Stimulated activated CD8-positive, alpha-beta memory T cell treated with anti-CD3 and anti-CD28 coated beads, Interleukin-7, amount 100 ng/mL, for 1 hour (primary cell): ENCODE measurements at places on chromosomes 3 and 15.

- no peak for DNase-seq
Observed at GRCh38 chr3:67437090-67437489, 217.3 kb downstream of the SUCLG2 start.

DNA sequence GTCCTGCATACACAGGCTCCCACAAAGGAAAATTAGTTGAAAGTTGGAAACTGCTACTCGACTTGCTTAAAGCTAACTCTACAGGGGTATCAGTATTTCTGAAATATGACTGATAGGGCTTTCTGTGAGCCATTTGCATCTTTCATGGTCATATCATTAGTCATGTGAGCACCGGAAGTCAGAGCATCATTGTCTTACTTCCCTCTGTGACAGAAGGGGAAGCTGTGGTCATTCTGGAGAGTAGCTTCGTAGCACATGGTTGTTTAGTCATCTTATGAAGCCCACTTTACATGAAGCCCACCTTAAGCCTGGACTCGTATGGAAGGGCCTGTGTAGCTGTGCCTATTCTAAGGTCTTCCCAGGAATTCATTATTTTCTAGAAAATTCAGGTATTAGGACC is 69.0 kb downstream of the COL6A5 start:
- no peak for DNase-seq

- no peak for DNase-seq
Observed at GRCh38 chr15:93057618-93058017, 31.4 kb downstream of the RGMA start.

- DNase-seq = no peak
Observed at GRCh38 chr3:172201136-172201869, 161.9 kb downstream of the FNDC3B start.

DNA sequence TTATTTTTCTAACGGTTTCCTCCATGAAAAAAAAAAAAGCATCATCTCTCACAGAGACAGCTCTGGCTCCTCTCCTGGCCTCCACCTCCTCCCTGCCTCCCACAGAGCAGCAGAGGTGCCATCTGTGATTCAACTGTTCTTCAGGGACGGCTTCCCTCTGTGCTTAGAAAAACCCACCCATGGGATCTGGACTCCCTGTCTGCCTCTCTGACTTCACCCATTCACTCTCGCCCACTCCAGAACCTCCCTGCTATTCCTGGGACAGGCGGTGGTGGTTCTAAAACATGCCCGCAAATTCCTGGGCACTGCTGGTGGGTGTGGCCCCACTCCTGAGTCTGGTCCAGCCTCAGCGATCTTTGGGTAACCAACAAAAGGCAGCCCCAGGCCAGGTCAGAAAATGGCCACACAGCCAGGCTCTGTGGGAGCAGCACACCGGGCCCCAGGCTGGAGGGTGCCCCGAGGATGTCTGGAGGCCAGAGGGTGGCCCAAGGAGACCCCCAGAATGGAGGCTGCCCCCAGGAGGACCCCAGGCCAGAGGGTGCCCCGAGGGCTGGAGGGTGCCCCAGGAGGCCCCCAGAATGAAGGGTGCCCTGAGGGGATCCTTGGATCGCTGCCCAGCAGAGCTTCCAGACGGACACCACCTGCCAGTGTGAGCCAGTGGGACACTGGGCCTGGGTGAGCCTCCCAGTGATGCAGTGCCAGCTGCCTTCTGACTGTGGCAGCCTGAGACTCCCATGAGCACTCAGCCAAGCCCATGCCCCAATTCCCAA is 2.6 kb upstream of the CHST13 start:
- DNase-seq = no peak

DNA sequence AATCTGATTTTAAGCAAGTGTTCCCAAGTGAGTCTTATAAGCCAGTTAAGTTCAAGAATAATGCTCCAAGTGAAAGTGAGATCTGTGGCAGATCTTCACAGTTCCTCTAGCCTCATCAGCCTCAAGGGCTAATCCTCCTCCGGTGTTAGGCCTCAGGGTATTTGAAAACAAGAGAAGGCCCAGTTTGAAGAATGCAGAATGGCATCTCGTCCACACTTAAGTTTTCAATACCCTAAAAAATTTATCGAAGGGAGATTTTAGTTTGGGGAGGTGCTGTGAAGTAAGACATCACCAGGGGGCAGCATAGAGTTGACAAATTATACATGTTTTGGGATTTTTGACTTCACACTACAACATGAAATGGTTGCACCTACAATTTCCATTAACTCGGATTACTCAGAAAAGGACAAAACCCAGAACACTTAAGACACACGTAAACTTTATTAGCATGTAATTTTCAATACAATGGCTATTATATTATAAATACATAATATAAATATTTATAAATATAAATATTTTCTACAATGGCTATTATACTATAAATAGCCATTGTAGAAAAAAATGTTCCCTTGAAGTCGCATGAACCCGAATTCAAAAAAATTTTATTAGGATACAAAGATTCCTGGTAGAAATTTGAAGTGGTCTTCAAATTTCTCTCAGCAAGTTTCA is 2.3 kb upstream of the TMEM266 start:
- DNase-seq = no peak

GRCh38 chr3:14657579-14657978 is 6.0 kb downstream of the CCDC174 start:
- no peak for DNase-seq

- peak; percentile 5 for DNase-seq
Observed at GRCh38 chr15:59372352-59373211, at the start of gene MYO1E. MYO1E (minus strand) TSS chr15:59372871; CDS start chr15:59372500, 371 bp downstream.

GRCh38 chr15:64197425-64197824 is 34.6 kb upstream of the PPIB start:
- no peak for DNase-seq

- DNase-seq = no peak
Observed at GRCh38 chr15:58182460-58183163, 44.4 kb downstream of the AQP9 start.

- no peak for DNase-seq
Observed at GRCh38 chr3:192915304-192915703, 2.4 kb downstream of the MB21D2 start.

DNA sequence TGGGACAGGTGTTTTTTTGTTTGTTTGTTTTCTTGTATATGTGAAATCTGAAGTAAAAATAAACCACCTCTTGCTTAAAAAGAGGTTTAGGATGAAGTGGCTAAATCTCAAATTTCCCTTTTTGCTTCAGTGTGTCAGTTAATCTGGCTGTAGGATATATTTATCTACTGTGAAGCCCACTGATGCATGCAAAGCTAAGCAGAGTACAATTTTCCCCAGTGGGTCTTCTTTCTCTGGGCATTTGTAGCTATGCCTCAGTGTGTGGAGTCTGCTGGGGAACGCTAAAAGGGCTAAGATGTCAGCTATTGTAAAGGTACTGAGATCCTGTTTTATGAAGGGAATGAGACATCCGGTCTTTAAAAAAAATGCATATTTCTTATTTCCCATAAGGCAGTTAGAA is 190.6 kb downstream of the TCF12 start:
- DNase-seq = no peak

- DNase-seq = no peak
Observed at GRCh38 chr3:38171622-38172021, 6.3 kb downstream of the OXSR1 start.

GRCh38 chr3:171829841-171830517 is 13.2 kb upstream of the TMEM212 start:
- no peak for DNase-seq

GRCh38 chr15:84818261-84819131 is 1.3 kb downstream of the ALPK3 start:
- no peak for DNase-seq

DNA sequence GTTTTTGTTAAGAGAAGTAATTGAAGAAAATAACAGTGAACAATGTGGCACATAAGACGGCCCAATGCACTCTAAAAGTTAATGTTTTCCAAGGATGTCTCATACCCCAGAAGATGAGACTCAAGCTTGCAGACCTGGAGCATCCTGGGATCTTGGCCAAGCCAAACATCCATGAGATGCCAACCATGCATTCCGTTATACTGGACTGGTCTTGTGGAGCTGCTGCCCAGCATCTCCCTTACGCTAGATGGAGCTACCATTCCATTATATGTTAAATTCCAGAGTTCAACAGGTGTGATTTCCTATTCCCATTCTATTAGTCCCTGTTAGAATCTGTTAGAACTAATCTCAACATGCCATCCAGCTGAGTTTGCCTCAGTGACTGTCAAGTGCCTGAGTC is 181.8 kb downstream of the PDCD6IP start:
- DNase-seq = no peak

DNA sequence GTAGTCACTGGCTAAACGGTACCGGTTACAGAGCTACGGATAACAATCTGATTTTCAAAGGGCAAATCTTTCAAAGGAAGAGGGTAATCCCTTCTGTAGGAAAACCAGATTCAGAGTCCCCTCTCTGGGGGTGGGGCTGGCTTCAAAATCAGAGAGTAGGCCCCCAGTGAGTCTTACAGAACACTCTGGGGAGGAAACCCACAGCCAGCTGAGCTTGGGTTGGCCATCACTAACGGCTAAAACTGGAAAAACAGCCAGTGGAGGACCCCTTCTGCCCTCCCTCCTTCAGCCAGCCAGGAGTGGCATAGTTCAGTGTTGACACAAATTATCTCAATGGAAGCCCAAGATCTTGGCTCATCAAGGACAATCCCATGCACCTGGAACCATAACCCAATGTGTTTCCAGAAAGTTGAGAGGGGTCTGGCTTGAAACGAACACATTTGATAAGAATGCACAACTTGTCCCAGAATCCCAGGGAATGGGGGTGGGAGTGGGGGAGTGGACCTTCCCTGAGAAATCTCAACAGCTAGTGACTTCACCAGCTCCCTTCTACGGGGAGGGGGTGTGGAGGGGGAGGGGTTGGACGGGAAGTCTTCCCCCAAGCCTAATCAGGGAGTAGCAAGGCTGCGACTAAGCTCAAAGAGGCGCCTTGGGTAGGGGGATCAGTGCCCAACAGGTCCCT is 1.0 kb downstream of the RASL12 start:
- no peak for DNase-seq
